ENCODE measurements at places on chromosomes 11 and 22.

DNA sequence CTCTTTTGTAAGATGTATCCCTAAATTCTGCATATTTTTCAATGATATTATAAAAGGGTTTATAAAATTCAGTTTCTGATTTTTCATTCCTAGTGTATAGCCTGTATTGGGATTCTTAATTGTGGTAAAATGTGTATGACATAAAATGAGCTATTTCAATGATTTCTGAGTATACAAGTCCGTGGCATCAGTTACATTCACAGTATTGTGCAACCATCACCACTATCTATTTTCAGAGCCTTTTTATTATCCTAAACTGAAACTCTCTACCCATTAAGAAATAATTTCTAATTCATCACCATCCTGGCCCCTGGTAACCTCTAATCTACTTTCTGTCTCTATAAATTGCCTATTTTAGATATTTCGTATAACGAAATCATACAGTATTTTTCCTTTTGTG, 39.8 kb downstream of the EIF3F start:
- no peak for DNase-seq

DNA sequence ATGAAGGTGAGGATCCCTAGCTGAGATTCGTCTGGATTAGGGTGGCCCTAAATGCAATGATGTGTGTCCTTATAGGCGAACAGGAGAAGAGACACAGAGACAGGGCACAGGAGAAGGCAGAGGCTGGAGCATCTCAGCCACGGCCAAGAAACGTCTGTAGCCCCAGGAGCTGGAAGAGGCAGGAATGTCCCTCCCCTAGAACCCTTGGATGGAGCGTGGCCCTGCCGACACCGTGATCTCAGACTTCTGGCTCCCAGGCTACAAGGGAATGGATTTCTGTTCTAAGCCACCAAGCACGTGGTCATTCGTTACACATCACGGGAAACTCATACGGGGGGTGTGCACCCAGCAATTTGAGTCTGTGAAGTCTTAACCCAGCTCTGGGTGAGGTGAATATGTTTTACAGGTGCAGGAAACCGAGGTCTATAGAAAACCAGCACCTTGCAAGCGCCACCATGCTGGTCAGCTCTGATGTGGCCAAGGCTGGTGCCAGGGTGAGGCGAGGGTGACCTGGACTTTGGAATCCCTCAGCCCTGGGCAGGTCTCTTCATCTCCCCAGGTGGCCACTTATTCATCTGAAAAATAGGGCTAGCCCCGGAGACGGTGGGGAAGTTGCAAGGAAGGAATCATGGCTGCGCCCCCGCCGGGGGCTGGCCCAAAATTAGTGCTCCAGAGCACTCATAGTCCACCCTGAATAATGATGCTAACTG, 89.5 kb upstream of the FGF3 start:
- no peak for DNase-seq

DNA sequence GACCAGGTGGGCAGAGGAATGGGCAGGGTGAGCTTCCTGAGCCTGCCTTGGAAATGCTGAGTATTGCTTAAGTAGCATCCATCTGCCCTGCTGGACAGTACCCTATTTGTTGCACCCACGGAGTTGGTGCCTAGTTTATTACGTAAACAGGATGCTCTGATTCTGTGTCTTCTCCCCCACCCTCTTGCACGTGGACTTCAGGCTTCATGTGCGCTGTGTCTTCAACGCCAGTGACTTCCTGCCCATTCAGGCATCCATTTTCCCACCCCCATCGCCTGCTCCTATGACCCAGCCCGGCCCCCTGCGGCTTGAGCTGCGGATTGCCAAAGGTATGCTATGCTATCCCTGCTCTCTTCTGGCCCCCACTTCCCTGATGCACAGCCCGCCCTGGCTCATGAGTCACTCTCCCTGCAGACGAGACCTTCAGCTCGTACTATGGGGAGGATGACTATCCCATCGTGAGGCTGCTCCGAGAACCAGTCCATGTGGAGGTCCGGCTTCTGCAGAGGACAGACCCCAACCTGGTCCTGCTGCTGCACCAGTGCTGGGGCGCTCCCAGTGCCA, 5.7 kb downstream of the ZP1 start:
- no peak for DNase-seq

GRCh38 chr11:29328961-29329441, 687.8 kb downstream of the KCNA4 start:
- DNase-seq, result no peak

DNA sequence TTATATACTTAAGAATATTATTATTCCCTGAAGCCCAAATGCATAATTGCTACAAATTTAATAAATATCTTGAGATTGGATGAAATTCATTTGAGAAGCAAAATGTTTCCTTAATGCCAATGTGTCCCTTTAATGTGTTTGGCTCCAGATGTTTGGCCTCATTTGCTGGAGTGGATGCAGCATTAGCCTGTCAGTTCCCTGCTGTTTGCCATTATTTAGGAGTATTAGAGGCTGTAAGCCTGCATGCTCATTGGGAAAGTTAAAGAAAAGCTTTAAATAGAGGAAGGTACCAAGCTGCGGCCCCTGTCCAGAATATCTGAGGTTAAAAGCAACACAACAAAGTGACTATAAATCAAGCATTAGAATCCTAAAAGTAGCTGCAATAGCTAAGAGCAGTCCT, 54.8 kb upstream of the PITPNB start:
- no peak for DNase-seq

DNA sequence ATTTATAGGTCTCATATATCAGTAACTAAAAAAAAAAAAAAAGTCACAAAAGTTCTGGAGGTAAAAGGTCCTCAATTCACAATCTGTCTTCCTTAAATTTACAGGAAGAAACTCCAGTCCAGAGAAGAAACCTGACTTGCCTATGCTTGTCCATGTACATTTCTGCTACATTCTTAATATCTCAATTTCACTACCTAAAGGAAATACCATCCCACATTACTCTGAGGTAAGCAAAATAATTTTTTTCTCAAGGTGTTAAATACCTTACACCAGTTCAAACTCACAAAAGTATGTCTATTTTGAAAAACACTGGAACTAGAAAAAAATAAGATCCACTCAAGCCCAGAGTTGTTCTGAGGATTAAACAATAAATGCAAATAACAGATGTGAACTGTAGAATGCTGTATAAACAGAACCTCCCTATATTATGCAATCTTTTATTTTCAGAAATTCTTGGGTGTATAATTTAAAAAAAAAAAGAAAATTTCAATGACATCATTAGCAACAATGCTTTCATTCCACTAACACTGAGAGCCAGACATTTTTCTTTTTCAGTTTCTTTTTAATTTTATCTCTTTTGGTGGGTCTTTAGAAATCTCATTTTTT, 49.9 kb upstream of the GDPD4 start:
- DNase-seq, result no peak

DNA sequence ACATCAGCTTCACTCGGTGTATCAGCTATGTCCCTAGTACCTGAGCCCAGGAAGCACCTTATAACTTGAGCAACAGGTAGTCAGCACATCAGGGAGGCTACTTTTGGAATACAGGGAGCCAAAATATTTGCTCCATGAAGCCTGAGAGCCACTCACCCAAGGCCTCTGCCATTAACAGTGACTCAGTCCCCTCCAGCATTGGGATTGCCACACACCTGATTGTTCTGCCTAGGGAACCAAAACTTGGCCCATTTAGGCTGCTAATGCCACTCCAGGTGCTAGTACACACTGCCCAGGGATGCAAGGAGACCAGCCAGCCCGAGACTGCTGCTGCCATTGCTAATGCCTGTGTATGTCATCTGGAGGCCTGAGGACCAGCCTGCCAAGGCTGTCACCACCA, 773.6 kb upstream of the TENM4 start:
- no peak for DNase-seq

GRCh38 chr11:68683536-68684384, 584 bp upstream of the GAL start:
- no peak for DNase-seq

DNA sequence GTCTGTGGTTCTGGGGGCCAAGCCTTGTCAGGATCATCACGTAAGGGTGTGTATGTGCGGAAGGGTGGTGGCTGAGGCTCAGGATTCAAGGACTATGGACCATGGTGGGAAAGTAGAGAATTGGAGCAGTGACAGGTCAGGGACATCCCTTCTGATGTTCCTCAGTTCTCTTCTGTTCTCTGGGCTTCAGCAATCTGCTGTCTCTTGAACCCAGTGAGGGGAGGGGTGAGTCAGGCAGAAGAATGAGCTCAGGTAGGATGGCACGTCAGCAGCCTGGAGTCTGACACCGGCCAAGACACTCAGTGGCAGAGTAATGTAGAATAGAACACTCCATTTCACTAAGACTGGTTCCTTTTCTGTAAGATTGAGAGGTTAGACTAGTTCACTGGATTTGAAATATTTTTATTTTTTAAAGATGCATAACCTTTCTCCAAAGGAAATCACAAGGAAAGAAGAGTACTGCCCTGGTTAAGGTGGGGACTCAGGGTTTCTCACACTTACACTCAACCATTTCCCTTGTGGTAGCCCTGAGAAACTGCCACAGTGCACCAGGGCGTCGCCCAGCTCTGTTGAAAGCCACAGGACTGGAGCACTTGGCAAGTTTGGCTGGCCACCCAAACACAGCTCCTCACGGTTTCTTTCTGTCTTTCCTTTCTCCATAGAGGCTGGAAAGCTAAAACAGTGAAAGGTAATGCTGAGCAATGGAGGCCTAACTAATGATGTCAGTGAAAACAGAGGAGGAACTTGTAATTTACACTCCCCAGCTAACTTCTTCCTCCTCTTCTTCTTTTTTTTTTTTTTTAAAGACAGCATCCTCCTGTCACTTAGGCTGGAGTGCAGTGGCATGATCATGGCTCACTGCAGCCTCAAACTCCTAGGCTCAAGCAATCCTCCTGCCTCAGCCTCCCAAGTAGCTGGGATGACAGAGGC, 23.1 kb upstream of the MICAL2 start:
- no peak for DNase-seq

GRCh38 chr22:47334601-47335000, 572.2 kb downstream of the TBC1D22A start:
- DNase-seq, result no peak

DNA sequence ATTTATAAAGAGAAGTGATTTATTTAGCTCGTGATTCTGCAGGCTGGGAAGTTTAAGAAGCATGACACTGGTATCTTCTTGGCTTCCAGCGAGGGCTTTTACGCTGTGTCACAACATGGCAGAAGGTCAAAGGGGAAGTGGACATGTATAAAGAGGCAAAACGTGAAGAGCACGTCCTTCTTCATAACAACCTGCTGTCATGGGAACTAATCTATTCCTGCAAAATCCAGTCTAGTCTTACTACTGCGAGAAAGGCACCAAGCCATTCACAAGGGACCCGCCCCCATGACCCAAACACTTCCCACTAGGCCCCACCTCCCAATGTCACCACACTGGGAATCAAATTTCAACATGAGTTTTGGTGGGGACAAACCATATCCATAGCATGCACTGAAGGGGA, 58.3 kb downstream of the AMOTL1 start:
- DNase-seq, result no peak

DNA sequence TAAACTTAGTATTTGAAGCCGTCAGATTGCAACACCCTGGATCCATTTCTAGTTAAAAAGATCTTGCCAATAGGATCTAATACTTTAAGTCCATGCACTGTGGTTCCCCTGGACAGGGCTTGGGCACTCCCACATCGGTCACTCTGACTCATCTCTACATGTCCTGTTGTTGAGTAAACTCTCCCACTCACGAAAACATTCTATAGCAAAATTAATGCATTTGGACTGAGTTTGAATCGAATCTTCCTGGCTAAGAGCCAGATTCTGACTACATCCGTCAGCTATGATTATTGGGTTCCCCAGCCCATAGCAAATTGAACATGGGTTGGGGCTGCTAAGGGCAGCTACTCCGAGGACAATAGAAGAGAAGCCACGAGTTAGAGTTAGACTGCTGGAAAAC, 182.1 kb upstream of the SORL1-AS1 start:
- DNase-seq, result no peak

DNA sequence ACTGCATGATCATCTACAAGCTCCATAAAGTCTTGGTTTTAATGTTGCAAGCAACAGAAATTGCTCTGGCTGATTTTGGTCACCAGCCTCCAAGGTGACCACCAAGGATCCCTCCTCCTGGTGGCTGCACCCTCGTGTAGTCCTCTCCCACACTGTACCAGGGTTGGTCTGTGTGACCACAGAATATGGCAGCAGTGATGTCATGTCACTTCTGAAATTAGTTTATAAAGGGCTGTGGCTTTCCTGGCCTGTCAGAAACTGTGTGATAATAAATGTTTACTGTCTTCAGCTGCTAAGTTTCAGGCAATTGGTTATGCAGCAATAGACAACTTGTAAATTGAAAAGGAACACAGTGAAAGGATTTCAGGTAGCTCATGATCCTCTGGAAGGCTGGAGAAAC, 5.3 kb upstream of the PRDM11 start:
- no peak for DNase-seq

- no peak for DNase-seq
Measured at GRCh38 chr11:16902182-16902581, 112.0 kb downstream of the PLEKHA7 start.

GRCh38 chr11:62652161-62653006, 718 bp downstream of the INTS5 start:
- no peak for DNase-seq

GRCh38 chr11:11848891-11849746, 7.3 kb downstream of the USP47 start:
- peak; percentile 33 for DNase-seq

DNA sequence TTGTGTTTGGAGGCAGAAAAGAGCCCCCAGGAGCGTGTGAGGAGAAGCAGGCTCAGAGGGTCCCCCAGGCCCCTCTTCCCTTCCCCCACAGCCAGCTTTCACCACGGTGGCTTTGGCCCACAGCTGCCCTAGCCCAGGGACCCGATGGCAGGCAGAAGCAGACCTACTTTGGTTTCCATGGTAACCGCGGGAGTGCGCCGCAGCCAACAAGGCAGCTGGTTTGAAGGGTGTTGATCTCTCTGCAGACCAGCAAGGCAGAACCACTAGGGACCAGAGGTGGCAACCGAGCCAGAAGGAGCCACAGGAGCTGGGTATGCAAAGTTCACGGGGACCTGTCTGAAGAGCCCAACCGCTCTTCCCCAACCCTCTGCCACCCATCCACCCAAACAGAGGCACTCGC, 69.4 kb downstream of the BUD13 start:
- peak; percentile 46 for DNase-seq

DNA sequence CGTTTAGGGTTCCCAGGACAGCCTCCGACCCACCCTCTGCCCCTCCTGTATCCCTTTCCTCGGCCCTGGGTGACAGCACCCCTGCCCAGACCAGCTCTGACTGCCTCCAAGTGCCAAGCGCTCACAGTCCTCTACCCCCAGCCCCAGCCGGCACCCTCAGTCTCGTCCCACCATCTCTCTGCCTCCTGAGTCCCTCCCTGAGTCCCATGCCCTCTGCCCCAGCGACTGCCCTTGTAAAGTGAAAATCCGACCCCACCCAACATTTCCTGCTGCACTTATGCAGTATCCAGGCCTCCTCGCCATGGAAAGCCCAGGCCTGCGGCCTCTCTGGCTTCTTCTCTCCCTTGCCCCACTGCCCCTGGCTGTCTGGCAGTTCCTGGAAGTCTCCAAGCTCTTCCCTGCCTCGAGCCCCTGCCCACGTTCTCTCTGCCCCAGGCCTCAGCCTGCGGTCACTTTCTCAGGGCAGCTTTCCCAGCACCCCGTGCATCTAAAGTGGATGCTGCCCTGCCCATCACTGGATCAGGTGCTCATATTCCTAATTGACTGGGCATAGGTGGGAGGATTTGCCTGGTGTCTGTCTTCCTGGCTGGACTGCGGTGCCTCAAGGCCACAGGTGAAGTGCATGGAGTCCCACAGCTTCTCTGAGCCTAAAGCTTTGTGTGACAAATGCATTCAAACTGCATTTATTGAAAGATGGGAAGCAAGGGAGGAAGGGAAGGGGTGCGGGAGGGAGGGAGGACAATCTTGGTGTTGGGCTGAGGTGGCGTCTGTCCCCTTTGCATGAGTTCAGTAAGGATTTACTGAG, 17.7 kb upstream of the IL2RB start:
- no peak for DNase-seq

Data from amygdala (tissue), 56 donors.